ENCODE measurements at places on chromosomes 6 and 20. TPM values are rescaled to one million over a fixed set of nuclear protein-coding genes. Genes with fewer than 3 reads are reported as not detected.

The CRISP2 gene
- total RNA-seq = not detected

The GTSF1L gene
- not detected for total RNA-seq

The LAMP5 gene
- total RNA-seq = not detected

The SEMG1 gene
- total RNA-seq = not detected

The ME1 gene
- total RNA-seq = 34.8 TPM

The RNF39 gene
- not detected for total RNA-seq

The DEFB129 gene
- total RNA-seq = not detected

The OPRM1 gene
- total RNA-seq = not detected

The SIRPG gene
- total RNA-seq = 0.19 TPM

The KAT14 gene
- total RNA-seq = 13.4 TPM

The MYLK2 gene
- total RNA-seq = 0.68 TPM

The RTEL1 gene
- total RNA-seq = 13.4 TPM
